ENCODE measurements at places on chromosomes 13 and 19.

- no peak for DNase-seq
Measured at GRCh38 chr13:113863524-113864272, at the start of gene GAS6. GAS6 (minus strand) TSS chr13:113864076; CDS start chr13:113863920, 156 bp downstream.

GRCh38 chr19:44367024-44367423 lies 10.5 kb upstream of the ZNF112 start:
- no peak for DNase-seq

DNA sequence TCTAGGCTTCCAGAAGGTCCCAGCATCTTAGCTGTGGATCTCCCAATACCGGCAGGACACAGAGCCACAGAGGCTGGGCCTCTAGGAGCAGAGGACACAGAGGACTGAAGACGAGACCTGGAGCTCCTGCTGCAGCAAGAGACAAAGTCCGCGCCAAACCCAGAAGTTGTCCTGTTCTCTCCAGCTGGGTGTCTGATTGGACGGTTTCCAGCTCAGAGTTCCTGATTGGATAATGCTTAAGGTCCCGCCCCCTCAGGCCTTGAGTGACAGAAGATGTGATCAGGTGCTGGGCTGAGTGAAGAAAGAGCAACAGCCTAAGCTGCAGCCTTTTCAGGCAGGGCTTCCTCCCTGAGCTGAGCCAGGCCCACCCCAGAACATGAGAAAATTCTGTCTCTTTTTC lies 59.9 kb upstream of the ZNF85 start:
- no peak for DNase-seq

GRCh38 chr13:83878691-83879430 lies 3.4 kb downstream of the SLITRK1 start:
- DNase-seq = no peak

DNA sequence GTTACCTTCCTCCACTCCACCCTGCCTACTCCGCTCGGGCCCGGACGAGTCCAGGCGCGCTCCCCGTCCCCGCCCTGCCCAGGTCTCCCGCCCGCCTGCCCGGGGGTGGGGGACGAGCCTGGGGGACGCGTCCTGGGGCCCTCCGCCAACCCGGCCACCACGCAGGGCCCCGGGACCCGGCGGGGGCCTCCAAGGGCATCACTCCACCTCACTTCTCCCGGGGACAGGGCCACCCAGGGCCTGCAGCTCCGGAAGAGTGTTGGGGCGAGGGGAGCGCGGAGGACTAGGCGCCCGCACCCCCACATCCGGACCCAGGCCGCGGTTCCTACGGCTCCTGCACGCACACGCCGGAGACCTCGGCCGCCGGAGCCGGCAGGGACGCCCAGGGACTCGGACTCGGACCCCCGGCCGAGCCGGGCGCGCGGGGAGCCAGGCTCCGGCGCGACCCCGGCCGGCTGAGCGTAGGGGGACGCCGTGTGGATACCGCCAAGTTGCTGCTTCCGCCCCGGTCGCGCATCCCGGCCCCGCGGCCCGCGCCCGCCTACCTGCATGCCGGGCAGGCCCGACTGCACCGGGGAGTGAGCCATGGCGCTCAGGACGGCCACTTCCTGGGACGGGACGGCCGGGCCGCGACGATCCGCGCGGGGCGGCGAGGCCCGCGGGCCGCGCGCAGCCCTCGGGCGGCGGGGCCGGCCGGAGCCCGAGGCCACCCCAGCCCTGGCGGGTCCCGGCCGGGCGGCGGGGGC lies 534 bp downstream of the STK24 start:
- DNase-seq = no peak

- peak; percentile 12 for DNase-seq
Measured at GRCh38 chr19:32599736-32600157, 18.8 kb downstream of the PDCD5 start.

DNA sequence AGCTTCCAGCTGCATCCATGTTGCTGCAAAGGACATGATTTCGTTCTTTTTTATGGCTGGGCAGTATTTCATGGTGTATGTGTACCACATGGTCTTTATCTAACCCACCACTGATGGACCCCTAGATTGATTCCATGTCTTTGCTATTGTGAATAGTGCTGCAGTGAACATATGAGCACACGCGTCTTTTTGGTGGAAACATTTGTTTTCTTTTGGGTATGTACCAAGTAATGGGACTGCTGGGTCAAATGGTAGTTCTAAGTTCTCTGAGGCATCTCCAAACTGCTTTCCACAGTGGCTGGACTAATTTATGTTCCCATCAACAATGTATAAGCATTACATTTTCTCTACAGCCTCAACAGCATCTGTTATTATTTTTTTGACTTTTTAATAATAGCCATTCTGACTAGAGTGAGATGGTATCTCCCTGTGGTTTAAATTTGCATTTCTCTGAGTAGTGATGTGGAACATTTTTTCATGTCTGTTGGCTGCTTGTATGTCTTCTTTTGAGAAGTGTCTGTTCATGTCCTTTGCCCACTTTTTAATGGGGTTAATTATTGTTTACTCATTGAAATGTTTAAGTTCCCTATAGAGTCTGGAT lies 6.8 kb upstream of the UBE2L5 start:
- DNase-seq = no peak

DNA sequence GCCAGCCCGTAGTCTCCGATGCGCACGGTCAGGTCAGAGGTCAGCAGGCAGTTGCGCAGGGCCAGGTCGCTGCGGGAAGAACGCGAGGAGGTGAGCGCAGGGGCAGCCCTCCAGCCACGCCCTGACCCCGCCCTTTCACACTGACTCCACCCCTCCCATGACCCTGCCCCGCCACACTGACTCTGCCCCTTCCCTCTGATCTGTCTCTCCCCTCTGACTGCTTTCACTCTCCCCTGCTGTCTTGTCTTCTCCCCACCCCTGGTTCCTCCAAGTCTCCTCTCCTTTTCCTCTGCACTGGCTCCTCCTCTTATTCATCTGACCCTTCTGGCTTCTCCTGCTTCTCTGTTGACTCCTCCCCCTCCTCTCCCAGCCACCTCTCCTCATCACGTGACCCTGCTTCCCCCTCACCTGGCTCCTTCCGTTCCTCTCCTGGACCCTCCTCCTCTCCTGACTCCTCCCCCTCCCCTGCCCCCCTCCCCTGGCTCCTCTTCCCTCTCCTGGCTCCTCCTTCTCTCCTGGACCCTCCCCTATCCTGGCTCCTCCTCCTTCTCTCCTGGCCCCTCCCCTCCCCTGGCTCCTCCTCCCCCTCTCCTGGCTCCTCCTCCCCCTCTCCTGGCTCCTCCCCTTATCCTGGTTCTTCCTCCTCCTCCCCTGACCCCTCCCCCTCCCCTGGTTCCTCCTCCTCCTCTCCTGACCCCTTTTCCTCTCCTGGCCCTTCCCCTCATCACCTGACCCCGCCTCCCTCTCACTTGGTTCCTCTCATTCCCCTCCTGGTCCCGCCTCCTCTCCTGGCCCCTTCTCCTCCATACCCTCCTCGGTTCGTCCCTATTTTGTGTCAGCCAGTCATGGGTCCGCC lies 9.9 kb downstream of the LMTK3 start:
- DNase-seq = peak; percentile 37

DNA sequence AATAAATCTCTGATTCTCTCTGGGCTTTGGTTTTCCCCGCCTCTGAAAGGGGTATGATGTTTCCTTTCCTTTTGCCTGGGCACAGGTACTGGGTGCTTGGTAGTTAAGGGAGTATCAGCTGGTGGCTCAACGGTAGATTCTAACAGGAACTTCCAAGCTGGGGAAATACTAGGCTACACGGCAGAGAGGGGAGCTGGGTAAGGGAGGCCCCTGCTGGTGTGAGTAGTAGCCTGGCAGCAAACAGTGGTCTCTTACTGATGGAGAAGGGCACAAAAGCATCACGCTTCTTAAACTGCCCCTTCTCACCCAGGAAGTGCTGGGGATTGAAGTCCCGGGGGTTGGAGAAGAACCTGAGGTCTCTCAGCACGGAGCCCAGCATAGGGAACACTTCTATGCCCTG lies 26.9 kb upstream of the CYP2A7 start:
- no peak for DNase-seq

GRCh38 chr13:41232578-41233480 lies 30.5 kb downstream of the MTRF1 start:
- no peak for DNase-seq

- no peak for DNase-seq
Measured at GRCh38 chr19:49488046-49488862, 846 bp downstream of the RPL13A start.

GRCh38 chr13:44294876-44295275 lies 78.7 kb upstream of the SERP2 start:
- no peak for DNase-seq

Measured in activated CD4-positive, alpha-beta T cell treated with anti-CD3 and anti-CD28 coated beads, Interleukin-2, amount 50 U/mL, for 4 hours (primary cell).